ENCODE measurements at places on chromosomes 16 and 17.
A peak's percentile ranks its signal among the peaks of the same experiment; 100 is the strongest.

GRCh38 chr16:57795431-57795878 lies 6.8 kb downstream of the KIFC3 start:
- peak; percentile 48 for DNase-seq

- DNase-seq = no peak
Observed at GRCh38 chr16:75193730-75194444, 13.1 kb downstream of the CTRB2 start.

DNA sequence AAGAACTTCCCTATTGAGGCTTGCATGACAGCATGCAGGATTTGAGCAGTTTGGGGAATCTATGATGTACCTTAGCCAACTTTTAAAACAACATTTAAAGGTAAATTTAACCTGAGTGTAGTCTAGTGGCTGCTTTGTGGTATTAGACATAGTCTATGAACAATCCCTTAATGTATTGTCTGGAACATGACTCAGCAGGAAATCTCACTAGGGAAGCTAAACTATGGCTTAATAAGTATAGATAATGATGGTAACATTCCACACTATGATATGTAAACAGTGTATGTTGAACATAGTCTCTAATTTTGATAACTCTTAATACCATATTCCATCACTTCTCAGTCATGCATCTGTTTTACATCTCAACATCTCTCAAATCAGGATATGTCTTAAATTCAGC lies 52.1 kb upstream of the SLC12A3 start:
- DNase-seq = peak; percentile 25

DNA sequence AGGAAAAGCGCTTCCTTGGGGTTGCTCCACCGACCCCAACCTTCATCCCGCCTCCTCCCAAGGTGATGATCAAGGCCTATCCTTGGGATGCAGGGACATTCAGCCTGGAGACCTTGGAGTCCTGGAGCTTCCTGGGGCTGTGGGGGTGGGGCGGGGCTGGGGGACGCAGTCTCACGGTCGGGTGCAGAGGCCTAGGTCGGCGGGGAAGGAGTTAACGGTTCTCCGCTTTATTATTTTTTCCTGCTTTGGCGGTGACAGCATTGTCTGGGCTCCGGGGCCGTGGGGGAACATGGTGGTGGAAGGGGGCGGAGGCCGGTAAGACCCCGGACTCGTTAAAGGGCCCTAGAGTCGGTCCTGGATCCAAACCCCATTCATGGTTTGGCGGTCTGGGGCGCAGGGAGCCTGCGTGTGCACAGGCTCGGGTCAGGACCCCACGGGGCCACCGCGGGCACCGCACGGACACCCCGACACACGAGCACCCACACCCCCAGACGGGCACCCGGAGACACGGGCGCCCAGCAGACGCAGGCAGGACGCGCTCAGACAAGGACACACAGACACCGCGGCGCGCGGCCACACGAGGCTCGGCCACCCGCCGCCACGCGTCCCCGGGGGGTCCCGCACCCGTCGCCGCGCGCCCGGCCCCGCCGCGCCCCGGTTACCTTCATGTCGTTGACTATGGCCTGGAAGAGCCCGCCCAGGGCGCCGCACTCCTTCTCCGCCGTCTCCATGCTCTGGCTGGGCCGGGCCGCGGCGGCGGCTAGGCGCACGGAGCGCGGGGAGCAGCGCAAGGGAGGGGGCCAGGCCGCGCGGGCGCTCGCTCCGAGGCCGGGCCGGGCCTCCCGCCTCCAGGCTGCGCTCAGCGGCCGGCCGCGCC lies 554 bp downstream of the MTSS2 start:
- DNase-seq = no peak

DNA sequence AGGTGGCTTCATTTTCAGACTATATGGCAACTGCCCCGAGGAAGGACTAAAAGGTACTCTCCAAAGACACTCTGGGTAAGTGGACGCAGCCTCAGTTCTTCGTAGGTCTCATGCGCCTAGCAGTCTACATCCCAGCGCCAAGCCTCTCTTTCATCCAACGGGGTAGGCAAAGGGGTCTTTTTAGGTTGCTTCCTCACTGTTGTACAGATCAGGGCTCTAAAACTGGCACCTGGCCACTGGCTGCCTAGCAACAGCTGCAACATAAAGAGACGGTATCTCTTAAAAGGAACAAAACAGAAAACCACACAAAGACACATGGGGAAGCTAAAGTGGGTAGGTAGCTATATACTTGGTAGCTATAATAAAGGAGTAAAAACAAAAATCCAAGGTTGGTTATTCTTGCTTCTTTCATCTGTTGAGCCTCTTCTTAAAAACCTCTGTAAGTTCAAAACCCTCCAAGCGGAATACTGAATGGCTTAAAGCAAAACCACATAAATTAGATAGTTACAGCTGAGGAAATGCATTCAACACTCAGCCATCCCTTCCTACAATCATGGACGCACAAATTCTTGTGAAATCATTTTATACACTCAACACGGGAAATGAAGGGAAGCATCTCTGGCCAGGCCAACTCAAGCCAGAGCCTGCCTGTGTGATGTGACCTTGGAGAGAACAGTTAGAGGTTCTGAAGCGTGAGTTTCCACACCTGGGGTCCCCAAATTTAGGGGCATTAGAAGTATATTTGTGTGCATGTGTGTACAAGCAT lies 22.7 kb downstream of the CYTH1 start:
- peak; percentile 92 for DNase-seq

DNA sequence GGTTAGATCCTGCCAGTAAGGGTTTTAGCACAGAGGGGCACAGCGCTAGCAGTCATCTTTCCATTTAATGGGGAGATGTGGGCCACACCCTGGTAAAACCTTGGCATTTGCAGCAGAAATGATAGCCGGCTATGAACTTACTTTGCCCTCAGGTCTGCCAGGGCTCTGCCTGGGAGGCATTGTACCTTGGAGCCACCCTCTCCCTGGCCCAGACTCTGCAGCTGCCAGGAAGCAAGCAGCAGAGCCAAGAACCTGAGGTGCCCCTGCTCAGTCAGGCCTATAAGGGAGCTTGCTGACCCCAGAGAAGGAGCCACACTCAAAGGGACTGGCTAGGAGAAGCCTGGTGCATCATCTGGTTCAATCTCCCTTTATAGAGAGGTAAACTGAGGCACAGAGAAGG lies 23.7 kb upstream of the PHF12 start:
- no peak for DNase-seq

- peak; percentile 2 for DNase-seq
Observed at GRCh38 chr16:49194537-49195236, 87.0 kb downstream of the CBLN1 start.

DNA sequence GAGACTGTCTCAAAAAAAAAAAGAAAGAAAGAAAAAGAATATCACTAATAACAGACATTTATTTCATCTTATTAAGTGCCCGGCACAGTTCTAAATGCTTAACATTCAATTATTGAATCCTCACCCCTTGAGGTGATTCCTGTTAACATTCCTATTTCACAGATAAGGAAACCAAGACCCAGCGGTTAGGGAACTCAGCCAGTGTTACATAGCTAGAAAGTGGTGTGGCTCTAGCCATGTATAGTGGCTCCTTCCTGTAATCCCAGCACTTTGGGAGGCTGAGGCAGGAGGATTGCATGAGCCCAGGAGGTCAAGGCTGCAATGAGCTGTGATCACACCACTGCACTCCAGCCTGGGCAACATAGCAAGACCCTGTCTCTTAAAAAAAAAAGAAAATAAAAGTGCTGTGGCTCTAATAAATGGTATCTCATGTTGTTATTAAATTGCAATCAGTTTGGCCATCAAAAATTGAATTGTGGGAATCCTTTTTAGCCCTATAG lies 28.1 kb downstream of the ZNRF1 start:
- no peak for DNase-seq

GRCh38 chr17:36752096-36752888 lies 150.9 kb downstream of the MRM1 start:
- DNase-seq = no peak

DNA sequence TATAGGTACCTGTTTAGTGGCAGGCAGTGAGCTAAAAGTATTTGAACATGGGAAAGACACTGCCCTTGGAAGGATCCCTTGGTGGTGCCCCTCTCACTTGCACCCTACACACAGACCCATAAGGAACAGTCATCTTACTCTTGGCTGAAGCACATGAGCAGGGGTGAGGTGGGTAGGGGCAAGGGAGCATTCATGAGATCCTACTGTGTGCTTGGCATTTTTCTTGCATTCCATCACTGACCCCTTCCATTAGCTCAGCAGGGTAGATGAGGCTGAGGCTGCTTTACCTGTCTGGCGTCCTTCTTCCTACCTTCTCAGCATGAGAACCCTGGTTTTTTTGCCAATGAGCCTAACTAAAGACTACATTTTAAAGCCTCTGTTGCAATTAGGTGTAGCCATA lies 48.3 kb downstream of the CCT6B start:
- no peak for DNase-seq

DNA sequence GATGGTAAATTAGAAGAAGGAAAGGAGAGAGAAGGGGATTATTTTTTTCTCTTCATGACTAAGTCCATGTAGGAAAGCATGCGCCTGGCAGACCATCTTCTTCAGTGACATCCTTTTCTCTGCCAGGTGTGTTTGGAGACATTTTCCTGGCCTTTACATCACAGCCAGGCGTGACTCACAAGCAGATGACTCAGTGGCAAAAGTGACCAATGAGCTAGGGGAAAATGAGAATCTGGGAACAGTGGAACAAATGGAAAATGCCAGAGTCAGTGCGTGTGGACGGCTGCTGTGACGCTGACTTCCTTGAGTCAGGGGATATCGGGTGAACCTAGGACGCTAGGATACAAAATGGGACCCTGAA lies 9.4 kb downstream of the KIAA0513 start:
- DNase-seq = no peak

DNA sequence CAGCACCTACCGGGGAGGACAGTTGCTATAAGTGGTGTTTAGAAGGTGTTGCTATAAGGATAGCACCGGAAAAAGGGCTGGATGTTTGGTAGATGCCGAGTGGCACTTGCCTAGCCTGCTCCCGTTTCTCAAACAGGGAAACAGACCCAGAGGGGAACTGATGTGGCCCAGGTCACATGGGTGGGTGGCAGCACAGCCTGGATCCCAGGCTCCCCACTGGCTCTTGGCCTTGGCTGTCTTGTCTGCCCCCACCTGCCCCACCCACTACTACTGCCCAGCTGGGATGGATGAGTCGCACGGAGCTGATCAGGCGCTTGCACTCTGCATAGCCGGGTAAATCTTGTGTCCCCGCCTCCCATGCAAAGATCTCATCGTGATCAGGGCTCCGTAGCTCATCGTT lies 7.2 kb downstream of the SMTNL2 start:
- no peak for DNase-seq

DNA sequence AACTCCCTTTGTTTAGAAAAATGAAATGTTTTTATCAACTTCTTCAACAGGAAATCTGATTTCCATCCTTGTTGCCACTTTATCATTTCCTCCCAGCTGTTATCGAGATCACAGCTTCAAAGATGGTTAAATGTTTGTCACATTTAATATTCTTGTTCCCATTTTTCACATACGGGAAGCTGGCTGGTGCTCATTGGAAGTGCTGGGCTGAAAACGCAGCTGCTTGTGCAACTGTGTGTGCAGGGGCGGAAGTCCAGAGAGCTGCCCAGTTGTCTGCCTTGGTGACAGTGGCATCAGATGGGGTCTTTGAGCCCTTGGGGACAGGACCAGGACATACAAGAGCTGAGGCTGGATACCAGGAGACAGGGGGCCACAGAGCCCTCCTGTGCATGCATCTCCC lies 549.2 kb upstream of the CDH11 start:
- no peak for DNase-seq

GRCh38 chr17:41451154-41451728 lies 10.5 kb upstream of the KRT38 start:
- DNase-seq = no peak

DNA sequence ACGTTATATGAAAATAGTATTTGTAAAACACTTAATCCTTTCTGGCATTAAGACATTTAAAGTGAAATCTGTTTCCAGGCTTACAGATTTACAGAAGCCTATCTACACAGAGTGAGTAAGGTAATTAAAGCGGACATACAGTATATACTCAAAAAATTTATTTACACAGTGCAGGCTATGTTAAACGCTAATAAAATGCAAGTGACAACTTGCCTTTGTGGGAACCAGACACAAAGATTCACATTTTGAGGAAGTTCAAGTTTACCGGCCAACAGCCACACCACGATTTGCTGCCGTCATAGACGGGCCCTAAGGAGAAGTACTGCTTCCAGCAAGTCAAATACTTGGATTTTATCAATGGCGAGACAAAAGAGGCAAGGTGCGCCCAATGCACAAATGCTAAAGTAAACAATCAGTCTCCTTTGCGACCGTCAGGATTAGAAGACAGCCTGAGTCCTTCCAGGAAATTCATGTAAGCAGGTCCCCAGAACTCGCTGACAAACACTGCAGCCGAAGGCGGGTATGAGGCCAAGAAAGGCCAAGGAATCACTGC lies 801 bp downstream of the VPS35 start:
- DNase-seq = peak; percentile 52

GRCh38 chr17:80720610-80721577 lies 176.3 kb downstream of the RPTOR start:
- DNase-seq = no peak

DNA sequence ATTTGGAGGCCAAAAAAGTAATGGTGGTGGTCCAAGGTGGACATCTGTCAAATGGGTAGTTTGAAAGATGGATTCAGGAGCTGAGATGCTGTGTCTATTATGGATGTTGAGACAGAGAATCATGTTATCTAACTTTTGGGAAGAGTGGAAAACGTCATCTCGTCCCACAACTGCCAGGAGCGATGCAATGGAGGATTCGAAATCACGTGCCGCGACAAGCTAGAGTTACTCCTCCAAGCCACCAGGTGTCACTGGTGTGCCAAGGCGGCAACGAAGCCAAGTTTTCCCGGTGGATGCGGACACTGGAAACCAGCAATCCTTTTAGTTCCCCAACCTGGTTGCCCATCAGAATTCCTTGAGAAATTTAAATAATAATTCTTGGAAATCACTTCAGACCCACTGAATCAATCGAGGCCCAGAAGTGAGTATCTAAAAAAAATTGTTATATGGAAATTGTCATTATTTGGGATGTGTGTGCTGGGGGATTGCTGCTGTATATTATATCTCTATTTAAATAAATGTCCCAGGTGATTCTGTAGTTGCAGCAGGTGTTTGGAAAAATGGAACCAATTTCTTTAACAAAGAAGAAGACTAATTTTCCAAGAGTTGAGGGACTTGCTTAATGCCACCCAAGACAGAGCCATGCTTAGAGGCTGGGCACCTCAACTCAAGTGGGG lies 206.1 kb downstream of the HAPSTR1 start:
- DNase-seq = no peak

DNA sequence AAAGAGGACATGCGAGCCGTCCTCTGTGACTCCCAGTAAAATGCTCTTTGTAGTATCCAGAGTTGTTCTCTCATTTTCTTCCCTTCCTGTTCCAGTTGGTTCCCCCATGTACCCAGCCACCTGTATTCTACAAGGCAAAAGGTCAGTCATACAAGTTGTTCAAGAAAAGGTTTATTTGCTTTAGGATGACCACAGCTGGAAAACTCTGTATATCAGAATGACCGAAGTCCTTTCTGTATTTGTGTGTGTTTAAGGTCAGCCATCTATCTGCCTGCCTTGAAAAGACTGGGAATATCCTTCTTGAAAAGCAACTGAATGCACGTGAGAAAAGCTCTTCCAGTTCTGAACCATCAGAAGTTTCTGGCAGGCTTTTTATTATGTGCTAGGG lies 8.4 kb downstream of the CCL16 start:
- DNase-seq = no peak

- DNase-seq = no peak
Observed at GRCh38 chr16:4548124-4548523, 8.0 kb upstream of the C16orf96 start.

- peak; percentile 70 for DNase-seq
Observed at GRCh38 chr16:29230671-29231096, 175.8 kb downstream of the NPIPB11 start.

GRCh38 chr17:67253384-67253783 lies 8.4 kb upstream of the HELZ start:
- DNase-seq = peak; percentile 28
